ENCODE measurements at places on chromosomes 13 and 19. TPM values are rescaled to one million over a fixed set of nuclear protein-coding genes. Genes with fewer than 3 reads are reported as not detected.

Gene HSD17B14
- total RNA-seq: 0.38 TPM

- no peak overlapping the region for H3K27ac ChIP-seq
- DNase-seq: no peak
- H3K36me3 ChIP-seq: no peaks in the 10 kb centered on the region
Observed at GRCh38 chr19:28067882-28068281, 1145.1 kb downstream of the UQCRFS1 start.

Gene LINGO3
- 0.40 TPM for total RNA-seq

Gene FGF21
- not detected for total RNA-seq

Gene NDUFB7
- 129 TPM for total RNA-seq

Gene ZFP82
- 5.3 TPM for total RNA-seq

- H3K27me3 ChIP-seq: no peaks in the 10 kb centered on the region
- H3K4me3 ChIP-seq: no peak overlapping the region
- H3K27ac ChIP-seq: no peak overlapping the region
- peaks cover 23% of the 10 kb centered on the region for H3K36me3 ChIP-seq
Observed at GRCh38 chr19:2274931-2275535, 6.9 kb downstream of the PEAK3 start.
